ENCODE measurements at places on chromosomes 3 and 15.

- no peak for DNase-seq
Observed at GRCh38 chr3:55376753-55377347, 110.3 kb downstream of the WNT5A start.

DNA sequence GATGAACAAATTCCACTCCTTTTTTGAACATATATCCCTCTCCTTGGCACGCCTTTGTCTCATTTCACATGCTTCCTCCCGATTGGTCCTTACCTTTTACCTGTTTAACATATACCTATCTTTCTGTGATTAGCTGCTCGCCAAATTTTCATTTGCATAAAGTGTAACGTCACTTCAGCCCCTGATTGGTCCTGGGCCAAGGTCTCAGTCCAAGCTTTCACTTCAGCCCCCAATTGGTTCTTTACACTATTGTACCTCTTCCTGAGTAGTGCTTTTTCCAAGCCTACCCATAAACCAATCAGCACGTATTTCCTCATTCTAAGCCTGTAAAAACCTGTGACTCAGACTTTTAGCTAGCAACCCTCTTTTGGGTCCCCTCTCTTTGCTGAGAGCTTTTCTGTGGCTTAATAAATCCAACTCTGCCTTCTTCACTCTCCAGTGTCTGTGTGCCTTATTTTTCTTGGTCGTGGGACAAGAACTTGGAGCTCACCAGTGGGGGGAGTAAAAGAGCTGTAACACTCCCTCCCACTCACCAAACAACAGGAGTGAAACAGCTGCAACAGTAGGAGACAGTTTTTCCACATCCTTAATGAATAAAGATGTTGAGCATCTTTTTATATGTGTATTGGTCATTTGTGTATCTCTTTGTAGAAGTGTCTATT lies 584 bp upstream of the XCR1 start:
- DNase-seq, result no peak

DNA sequence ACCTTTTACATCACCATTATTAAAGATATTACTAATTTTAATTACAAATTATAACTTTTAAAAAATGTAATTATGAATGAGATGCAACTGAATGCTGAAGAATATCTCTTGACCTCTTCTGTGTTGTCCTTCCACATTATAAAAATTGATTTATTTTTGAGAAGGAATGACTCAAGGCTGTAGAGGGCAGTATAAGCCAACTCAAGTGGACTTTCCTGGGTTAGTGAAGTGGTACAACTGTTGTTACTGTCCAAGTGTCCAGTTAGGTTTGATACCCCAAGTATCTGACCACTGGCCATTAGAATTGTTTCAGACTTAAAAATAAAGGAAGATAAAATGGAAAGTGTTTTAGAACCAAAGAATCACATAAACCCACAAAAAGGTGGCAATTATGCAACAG lies 51.9 kb downstream of the BBX start:
- no peak for DNase-seq

DNA sequence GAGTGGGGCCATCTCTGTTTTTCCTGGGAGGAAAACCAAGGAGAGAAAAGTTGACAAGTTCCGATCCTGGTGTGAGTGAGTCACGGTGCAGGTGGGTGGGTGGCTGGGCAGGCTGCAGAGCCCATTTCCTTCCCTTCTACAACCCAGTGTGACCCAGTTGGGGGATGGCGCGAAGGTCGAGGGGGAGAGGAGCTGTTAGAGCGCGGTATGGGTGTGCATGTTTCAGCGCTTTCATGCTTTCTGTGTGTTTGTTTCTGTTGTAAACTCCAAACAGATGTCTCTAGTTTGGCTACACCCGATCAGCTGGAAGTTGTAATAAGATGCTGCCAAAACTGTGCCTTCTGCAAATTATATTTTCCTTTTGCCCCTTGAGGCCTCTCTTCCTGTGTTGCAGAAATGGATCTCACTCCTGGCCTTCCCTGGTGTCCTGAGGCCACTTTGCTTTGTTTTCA lies 3.8 kb downstream of the FAM43A start:
- no peak for DNase-seq

GRCh38 chr15:39472621-39473297 lies 108.1 kb upstream of the THBS1 start:
- no peak for DNase-seq

DNA sequence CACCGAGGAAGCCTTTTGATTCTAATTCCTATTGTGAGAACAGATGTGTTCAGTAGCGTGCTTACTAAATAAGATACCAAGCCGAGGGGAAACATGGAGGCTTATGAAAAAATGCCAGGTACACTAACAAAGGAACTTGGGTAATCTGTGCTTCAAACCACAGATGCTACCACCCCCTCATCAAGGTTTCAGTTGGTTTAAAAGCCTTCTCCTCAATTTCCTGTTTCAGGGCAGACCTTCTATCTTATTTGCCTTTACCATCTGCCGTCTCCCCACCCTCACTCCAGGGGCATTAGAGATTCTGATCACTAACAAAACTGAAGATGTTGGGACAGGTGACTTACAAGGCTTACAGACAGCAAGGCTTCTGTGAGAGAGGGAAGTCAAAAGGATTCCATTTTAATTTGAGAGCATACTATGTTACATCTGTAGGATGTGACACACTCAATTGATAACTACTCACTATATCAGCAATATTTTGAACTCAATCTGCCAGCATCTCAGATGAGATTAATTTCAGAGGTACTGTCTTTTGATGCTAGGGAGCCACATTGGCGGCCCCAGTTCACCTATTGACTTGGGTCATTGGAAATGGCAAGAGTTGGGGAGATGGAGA lies 60.6 kb upstream of the PLCL2 start:
- DNase-seq, result no peak

DNA sequence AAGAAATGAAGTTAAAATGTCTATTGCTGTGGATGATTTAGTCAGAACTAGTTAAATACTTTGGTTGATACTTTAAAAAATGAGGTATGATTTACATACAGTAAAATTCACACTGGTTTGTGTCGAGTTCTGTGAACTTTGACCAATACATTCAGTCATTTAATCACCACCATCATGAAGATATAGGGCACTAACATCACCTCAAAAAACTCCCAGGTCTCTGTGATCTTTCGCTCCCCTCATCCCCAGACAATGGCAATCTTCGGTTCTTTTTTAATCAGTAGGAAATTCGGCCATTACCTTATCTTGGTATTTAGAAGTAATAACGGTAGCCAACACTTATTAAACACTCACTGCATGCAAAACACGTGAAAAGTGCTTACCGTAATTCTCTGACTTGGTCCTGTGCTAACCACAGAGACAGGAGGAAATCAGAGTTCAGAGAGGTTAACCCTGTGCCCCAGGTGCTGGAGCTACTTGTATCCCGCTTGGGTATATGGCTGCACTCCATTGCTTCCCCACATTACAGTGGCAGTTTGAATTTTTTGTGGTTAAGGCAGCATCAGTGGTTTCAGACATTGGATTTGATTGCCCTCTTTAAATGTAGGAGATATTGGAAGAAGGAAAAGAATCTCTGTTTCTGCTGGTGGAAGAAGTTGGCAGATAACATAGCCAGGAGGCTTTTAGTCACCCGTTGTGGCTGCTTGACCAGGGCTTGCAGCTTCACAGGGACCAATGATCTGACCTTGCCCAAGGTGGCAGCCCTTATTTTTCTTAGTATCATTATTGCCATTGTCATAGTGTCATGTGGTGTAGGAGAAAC lies 4.2 kb downstream of the PLCL2 start:
- no peak for DNase-seq

DNA sequence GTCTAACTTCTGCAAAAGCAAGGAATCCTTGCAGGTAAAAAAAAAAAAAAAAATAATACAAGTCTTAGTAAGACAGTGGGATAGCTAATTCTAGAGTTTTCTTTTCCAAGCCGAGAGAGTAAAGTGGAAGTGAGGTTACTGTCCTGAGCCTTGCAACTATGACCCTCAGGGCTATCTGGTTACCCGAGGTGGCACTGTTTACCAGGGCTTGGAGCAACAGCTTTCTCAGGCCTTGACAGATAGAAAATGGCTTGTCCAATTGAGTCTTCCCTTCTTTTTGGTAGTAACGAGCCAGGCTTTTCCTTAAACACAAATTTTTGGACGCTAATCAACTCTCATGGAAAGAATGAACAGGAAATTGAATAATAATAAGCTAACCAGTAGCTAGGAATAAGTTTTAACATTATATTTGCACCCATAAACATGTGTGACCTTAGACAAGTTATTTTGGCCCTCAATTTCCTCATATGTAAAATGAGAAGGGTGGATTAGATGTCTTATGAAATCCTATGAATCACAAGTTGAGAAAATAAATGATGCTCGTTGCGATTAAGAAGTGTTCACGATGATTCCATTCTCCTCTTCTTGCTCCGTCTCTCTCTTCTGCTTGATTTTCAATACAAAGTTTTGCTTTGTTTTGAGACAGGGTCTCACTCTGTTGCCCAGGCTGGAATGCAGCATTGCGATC lies 236.9 kb upstream of the KBTBD8 start:
- no peak for DNase-seq

- DNase-seq, result no peak
Observed at GRCh38 chr3:29164825-29165224, 116.0 kb upstream of the RBMS3 start.

- DNase-seq, result no peak
Observed at GRCh38 chr3:45852828-45853227, 10.9 kb upstream of the LZTFL1 start.

DNA sequence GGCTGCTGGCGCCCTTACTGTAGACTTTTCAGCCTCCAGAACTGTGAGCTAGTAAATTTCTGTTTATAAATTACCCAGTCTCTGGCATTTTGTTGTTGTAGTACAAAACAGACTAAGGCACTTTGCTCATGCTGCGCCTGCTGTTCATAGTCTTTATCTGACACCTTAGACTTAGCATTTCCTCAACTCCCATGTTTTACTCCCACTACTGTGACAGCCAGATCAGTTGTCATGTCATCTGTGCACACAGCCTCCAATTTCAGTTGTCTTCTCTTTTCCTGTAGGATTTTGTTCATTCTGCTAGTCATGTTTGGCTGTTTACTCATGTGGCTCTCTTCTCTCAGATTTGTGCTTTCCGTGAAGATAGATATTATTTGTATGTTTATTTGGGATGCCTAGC lies 62.0 kb downstream of the TCF12 start:
- no peak for DNase-seq

- no peak for DNase-seq
Observed at GRCh38 chr3:13792051-13792490, 87.8 kb downstream of the WNT7A start.

DNA sequence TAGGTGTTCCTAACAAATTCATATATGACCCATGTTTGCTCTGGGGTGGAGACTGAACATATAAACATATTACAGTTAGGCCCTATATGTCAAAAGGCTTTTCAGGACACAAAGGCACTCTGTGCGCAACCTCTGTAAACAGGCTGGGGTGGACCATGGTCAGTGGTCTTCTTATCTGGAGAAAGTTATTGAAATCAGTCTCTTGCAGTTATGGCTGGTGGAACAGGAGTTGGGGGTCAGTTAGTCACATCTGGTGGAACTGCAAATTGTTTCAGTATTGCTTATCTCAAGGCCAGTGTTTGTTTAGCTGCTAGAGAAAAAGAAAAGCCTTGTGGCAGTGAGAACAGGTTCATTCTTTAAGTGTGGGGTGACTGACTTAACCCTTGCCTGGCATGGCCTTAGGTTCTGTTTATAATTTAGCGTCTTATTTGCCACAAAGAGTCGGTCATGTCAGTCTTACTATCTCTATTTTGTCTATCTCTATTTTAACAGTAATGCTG lies 5.9 kb upstream of the GP9 start:
- no peak for DNase-seq

- no peak for DNase-seq
Observed at GRCh38 chr3:127697551-127698240, 24.9 kb downstream of the ABTB1 start.

- DNase-seq, result no peak
Observed at GRCh38 chr3:142839831-142840230, 49.1 kb downstream of the PCOLCE2 start.

DNA sequence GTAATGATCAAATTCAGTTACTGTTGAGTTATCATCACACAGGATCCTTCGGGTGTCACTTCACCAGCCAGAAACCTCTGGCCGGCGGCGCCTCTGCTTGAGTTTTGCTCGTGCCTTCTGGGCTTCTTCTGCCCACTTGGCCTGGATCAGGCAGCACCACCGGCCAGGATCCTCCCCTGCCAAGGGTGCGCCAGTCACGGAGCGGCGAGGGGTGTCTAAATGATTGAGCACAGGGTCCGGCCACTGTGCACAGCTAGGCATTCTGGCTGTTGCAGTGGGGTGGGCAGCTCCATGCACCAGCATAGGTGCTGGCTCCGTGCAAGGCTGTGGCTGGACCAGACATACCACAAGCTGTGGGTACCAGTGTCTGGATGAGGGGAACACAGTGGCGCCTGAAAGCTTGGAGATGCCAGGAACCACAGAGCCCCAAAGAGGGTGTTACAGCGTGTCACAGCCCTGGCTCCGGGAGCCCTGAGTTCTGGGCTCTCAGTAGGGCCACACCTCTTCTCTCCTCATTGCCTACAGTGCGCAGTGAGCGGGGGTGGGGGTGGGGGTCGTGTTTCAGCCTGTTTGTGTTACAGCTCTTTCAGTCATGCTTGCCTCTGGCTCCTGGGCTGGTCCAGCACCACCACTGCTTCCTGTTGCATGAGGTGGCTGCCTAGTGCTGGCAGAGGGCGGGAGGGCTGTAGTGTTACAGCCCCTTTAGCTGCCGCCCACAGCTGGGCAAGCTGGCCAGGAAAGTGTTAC lies 169.4 kb downstream of the FNDC3B start:
- no peak for DNase-seq

- no peak for DNase-seq
Observed at GRCh38 chr3:101571028-101571895, 2.7 kb upstream of the PCNP start.

GRCh38 chr3:88188436-88188835 lies 38.7 kb downstream of the C3orf38 start:
- no peak for DNase-seq

DNA sequence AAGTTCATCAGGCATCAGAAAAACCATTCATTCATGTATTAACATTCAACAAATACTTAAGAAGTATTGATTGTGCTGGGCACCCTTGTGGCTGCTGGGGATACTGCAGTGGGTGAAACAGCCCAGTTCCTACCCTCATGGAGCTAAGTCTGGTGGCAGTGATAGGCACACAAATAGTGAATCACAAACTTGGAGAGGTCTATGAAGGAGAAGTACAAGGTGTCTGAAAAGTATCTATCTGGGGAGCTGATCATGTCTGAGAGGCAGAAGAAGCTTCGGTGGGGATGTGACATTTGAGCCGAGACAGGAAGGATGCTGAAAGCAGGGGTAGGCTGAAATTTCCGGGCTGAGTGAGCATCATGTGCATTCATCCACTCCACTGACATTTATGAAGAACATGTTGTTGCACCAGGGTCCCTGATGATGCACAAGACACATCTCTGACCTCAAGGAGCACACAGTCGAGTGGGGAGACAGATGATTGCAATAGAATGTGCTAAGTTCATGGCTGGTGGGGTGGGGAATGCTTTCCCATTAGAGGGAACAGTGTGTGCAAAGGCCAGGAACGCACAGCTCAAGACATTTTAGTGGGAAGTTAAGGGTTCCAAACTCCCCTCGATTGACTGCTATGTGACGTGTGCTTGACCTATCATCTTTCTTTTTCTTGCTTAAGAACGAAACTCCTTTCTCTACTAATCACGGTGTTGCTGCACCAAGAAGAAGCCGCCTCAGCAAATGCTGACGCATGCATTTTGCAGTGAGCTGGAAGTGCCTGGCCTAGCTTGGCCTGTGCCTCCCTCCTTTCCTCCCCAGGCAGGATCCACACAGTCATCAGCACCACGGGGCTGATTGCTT lies 309.1 kb upstream of the ICE2 start:
- no peak for DNase-seq
